ENCODE measurements at places on chromosomes 2 and 18.
A peak's percentile ranks its signal among the peaks of the same experiment; 100 is the strongest.

GRCh38 chr2:180494286-180494685 is 486.1 kb upstream of the UBE2E3 start:
- DNase-seq = no peak

- no peak for DNase-seq
Measured at GRCh38 chr2:64469261-64469660, 15.3 kb downstream of the LGALSL start.

DNA sequence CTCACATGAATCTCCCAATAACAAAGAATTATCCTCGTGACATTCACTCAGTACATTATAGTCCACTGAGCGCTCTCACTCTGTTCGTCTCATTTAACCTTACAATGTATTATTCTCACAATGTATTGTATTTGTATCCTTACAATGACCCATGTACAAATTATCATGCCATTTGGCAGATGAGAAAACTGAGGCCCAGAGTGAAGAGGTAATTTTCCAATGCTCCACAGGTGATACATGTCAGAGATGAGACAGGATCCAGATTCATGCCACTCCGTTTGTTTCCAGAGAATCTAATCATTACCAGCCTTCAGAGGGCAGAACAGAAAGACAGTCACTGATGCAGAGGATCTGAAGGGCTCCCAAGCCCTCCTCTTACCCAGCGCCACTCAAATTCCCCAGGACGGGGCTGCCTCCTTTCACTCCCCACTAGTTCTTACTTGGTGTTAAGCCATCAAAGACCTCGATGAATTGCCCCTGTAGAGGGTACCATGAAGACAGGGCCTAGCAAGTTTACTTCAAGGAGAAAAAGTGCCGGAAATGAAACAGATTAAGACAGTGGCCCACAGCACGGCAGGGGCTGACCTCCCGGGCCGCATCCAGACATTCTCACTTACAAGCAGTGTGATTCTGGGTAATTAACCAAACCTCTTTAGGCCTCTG is 98.4 kb upstream of the MBOAT2 start:
- no peak for DNase-seq

DNA sequence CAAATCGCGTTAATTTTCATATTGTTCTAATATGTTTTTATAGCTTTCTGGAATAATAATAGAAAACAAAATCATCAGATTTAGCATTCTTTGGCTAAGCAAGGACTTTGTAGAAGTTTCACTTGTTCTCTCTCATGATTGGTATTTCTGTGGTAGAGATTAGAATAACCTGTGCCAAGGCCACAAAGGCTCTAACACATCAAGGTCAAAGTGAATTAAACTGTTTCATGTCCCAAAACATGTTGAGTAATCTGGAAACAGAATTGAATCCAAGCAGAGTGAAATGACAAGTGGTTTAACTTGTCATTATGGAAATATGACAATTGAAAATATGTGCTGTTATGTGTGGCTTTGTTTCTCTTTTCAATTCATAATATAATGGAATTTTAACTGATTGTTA is 617.4 kb downstream of the CCDC85A start:
- DNase-seq = no peak

- peak; percentile 78 for DNase-seq
Measured at GRCh38 chr18:76822506-76823160, at the start of gene ZNF236. Gene ZNF236 (plus strand): TSS chr18:76822557. CDS start chr18:76822608, 51 bp downstream.

DNA sequence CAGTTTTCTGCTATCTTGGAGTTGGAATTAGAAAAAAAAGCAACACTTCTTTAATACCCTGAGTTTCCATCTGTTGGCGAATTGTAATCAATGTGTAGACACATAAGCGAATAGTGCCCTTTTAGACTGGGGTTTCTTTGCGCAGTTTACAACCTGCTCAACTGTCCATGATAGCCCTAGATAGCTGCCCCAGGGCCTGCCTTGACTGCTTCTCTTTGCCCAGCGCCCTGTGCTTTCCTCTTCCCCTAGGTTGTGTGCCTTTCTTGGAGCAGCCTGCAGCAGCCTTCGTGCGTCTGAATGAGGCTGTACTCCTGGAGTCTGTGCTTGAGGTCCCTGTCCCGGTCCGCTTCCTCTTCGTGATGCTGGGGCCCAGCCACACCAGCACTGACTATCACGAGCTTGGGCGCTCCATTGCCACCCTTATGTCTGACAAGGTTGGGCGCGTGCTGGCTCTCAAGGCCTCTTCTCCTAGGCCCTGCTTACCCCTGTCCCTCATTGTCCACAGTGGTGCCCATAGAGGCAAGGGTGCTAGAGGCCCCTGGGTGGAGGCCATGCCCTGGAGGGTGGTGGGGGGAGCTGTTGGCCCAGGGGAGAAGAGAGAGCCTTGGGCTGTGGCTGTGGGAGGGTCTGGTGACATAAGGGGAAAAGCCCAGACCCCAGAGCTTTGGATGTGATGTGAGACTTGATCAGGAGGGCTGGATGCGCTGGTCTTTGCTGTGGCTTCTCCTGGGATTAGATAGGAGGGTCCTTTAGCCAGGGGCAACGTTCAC is 6.9 kb downstream of the SLC4A3 start:
- no peak for DNase-seq

DNA sequence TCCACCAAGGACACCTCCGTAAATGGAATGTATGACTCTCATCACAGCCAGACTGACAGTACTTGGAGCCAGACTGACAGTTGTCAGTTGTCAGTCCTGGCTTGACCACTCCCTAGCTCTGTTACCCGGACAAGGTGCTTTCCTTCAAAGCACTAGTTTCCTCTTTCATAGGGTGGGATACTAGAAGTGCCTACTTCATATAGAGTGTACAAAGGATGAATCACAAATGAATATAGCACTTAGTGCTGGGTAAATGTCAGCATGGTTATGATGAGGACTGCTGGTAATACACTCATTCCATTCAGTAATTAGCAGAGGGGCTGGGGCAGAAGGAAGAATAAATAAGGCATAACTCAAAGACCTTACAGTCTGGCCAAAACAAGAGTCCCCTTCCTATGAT is 91.4 kb downstream of the ARL4C start:
- no peak for DNase-seq

DNA sequence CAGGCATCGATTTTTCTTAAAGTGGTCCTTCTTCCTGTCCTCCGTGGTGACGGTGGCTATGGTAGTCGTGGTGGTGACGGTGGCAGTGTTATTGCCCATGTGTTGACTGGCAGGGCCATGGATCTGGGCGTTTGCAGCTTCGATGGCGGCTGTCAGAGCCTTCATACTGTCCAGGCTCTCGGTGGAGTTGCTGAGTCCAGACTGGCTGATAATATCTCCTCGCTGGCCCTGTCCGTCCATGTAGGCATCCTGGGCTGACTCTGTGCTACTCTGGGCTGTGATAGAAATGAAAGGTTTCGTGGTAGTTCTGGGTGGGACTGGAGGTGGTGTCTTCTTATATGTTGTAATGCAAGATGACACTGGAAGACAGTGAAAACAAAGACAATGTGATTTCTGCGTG is 131.9 kb downstream of the TGIF1 start:
- no peak for DNase-seq

- DNase-seq = no peak
Measured at GRCh38 chr2:27977731-27978312, 87.3 kb downstream of the BABAM2 start.

GRCh38 chr18:63994783-63995399 is 25.0 kb downstream of the SERPINB8 start:
- no peak for DNase-seq

DNA sequence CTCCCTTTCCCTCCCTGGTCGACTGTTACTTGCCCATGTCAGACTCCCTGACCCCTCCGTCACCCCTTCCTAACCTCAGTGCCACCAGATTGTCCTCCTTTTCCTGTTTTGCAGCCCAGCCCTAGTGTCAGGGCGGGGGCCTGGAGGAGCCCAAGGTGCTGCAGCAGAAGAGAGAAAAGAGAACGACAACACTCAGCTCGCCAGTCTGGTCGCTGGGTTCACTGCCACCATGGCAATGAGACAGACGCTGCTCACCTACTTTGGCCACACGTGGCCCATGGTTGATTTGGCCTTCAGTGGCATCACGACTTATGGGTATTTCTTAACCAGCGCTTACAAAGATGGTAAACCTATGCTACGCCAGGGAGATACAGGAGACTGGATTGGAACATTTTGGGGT is 108.4 kb upstream of the RMDN2 start:
- no peak for DNase-seq

GRCh38 chr2:235501673-235502031 is 7.8 kb downstream of the AGAP1 start:
- DNase-seq = no peak

GRCh38 chr2:241218131-241219029 is 29.9 kb downstream of the ANO7 start:
- peak; percentile 49 for DNase-seq

- no peak for DNase-seq
Measured at GRCh38 chr2:142075826-142076225, 55.0 kb downstream of the LRP1B start.

DNA sequence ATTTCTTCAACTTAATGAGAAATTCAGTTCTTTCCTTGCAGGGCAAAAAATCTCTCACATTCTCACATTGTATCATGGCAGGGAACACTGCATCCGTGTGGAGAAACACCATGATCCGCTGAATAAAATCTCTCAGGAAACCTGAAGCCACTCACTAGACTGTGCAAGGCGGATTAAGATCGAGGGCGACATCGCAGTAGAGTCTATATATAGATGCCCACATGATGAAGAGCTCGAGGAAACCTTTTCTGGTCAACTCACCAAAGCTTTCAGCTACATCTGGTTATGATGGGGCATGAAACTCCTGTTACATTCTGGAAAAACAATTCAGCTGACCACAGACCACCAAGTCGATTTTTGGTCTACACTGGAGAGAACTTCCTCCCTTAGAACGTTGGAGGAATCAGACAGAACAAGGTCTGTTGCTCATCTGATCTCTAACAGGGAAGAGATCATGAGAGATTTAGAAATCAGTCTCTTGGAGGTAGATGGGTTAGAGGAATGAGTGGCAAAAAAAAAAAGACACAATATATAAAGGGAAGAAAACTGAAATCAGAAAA is 162.9 kb upstream of the ZNF516 start:
- no peak for DNase-seq

DNA sequence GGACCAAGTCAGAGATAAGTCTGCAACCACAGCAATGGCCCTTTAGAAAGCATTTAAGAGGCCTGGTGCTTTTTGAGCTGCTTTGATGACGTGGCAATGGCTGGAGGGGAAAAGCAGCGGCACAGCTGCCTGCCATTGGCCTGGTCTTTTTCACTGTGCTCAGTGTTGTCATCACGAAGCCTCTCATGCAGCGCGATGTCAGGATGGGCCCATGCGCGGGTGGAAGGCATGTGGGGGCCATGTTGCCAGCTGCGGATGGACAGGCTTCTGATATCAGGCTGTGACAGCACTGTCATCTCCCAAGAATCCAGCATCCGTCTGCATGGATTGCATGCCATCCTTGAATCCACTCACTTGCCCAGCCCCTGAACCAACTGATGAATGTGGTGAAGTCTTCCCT is 204.5 kb downstream of the ACKR3 start:
- DNase-seq = no peak

DNA sequence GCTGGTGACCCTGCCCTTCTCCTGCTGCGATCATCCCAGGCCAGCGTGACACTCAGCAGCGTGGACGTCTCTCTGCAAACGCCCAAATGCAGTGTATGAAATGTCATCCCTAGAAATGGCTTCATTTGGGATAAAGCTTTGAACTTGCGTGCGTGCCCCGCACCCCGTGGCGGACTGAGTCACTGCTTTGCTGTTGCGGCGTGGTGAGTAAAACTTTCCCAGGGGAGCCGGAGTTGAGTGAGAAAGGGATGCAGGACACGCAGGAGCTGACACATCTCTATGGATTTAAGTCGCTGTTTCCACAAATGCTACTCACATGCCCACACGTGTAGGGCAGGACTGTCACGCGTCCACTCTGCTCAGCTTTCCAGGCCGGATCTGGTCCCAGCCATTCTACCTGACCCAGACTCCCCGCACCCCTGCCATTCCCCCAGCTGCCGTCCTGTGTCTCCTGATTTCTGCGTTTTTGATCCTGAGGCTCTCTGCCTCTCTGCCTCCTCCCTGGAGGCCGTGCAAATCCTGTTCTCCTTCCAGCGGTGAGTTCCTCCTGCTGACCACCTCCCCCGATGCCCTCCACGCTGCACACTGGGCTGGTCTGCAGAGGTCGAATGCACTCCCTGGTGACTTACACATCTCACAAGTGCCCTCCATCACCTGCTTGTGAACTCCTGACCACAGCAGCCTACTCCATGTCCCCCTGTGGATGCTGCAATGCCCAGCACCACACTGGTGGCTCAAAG is 88.9 kb downstream of the MBP start:
- DNase-seq = no peak

GRCh38 chr2:7609974-7610373 is 692.8 kb downstream of the RNF144A start:
- no peak for DNase-seq

- no peak for DNase-seq
Measured at GRCh38 chr18:37762076-37762621, 196.6 kb upstream of the CELF4 start.

- DNase-seq = no peak
Measured at GRCh38 chr2:20667531-20668401, 822 bp downstream of the GDF7 start.

- DNase-seq = no peak
Measured at GRCh38 chr18:74368901-74369705, 53.5 kb downstream of the C18orf63 start.

All from naive thymus-derived CD4-positive, alpha-beta T cell (primary cell).